Lung microvascular endothelial cell (primary cell): ENCODE measurements at places on chromosomes 1 and 21. TPM values are rescaled to one million over a fixed set of nuclear protein-coding genes. Genes with fewer than 3 reads are reported as not detected.

DNA sequence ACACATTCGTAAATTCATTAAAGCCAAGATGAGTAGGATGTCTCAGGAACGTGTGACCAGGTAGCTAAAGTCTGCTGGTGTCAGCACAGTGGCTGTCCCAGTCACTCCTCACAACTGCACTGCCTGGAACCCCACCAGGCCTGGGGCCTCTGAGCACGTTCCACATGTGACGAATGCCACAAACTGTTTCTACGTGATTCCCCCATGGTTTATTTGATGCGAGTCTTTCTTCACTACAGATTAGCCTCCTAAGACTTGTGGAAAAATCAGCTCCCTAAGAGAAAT is 33.2 kb downstream of the PRDM15 start:
- no peak for DNase-seq

DNA sequence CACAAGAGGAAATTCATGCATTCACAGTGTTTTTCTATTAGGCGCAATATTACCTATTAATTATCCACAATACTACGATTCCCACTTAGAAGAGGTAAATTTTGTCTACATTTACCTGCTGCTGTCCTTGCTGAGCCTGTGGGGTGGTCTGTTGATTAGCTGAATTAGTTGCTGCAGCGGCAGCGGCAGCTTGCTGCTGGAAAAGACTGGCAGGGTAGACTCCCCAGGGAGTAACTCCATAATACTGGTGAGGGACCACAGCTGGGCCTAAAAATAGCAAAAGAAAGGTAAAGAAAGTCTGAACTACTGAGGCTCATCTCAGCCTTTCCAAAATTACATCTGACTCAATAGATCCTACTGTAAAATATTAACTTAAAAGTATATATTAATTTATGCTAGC is 66.0 kb upstream of the SDC3 start:
- no peak for DNase-seq

- DNase-seq, result no peak
Observed at GRCh38 chr1:180280617-180281016, 50.6 kb downstream of the LHX4 start.

DNA sequence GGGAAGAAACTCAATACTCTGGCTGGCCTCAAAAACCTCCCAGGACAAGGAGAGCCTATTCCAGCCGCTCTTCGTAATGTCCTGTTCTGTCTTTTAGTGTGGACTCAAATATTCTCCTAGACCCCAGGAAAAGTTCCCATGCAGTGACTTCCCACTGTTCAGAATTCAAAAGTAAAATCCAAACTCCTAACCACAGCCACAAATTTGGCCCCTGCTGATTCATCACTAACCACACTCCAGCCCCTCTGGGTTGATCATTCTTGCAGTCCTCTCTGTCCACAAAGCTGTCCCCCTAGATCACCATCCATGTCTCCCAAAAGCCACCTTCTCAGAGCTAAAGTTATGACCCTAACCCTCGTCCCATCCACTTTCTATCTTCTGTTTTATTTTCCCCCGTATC is 5.1 kb downstream of the CTNNBIP1 start:
- no peak for DNase-seq

GRCh38 chr1:174964972-174965361 is 34.8 kb upstream of the CACYBP start:
- DNase-seq, result no peak

DNA sequence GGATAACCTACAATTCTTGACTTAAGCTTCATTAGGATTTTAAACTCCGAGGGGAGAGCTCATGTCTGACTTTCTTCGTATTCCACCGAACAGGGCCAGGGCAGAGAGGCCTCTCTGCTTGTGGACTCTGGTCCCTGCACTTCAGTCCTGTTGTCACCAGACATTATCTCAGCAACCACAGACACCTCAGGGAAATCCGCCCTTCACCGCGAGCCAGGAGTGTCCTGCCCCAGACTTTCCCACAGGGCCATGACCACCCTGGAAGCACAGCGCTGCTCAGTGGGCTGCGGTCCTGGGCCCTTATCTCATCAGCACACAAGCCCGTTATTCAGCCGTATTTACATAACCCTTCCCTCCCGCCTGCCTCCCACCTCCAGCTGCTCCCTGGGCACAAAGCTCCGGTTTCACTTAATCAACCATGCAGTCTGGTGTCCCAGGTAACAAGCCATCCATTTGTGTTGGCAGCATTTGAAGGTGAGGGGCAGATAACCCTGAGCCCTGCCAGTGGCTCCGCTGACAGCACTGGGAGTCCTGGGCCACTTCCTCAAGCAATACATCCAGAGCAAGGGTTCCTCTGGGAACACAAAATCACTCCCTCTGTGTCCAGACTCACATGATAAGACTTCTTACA is 122.8 kb upstream of the RAB4A start:
- DNase-seq, result peak; percentile 68

DNA sequence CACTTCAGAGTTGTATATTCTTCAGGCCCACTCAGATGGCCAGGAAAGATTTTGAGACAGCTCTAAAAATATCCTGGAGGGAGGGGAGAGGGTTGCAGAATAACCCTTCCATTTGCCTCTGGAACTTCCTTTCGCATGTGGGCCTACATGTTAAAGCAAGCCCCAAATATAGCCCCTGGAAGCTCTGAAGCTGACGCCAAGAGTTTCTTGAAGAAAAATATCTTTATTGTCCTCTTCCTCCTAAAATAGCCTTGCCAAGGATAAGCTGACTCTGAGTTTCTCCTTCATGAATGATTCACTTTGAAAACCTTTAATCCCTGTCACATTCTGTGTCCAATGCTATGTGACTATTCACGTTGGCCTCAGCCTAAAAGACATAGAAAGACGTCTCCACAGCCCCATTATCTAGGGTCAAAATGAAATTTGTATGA is 6.4 kb downstream of the C1orf116 start:
- DNase-seq, result no peak

- DNase-seq, result no peak
Observed at GRCh38 chr1:233057836-233058235, 107.4 kb downstream of the NTPCR start.

GRCh38 chr1:33984906-33985565 is 121.2 kb downstream of the HMGB4 start:
- DNase-seq, result no peak

DNA sequence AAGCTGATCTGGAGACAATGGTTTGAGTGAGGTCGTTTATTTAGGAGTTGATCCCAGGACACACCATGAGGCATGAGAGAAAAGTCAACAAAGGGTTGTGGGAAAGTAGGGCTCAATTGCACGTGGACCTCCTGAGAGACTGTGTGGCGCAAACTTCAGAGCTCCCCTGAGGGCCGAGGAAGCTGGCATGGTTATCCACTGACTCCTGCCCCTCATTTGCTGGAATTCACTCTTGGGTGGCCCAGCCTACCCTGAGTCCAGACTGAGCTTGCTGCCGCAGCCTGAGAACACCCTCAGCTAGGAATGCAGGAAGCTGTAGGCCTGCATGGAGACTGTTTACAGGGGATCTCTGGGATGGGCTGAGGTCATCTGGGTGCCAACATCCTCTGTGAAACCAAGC is 301.0 kb downstream of the RWDD3 start:
- DNase-seq, result no peak

GRCh38 chr1:214193691-214194090 is 87.3 kb upstream of the SMYD2 start:
- no peak for DNase-seq

GRCh38 chr1:174217787-174218574 is 58.7 kb downstream of the RABGAP1L start:
- peak; percentile 56 for DNase-seq

DNA sequence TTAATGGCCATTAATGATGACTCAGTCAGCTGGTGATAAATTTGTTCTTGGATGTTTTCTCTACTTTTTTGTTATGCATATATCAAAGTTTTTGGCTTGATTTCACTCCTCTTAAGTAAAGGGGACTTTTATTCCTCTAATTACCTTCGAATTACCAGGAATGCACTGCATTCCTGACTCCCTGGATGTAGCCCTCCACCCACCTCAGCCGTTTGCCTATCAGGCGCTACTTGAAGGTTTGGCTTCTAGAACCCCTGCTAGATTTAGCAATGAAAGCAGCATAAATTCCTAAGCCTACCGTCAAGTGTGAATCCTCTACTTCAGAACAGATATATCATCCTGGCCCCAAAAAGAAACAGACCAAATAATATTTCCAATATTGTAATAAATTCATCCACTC is 387.8 kb upstream of the ADGRL2 start:
- DNase-seq, result no peak

DNA sequence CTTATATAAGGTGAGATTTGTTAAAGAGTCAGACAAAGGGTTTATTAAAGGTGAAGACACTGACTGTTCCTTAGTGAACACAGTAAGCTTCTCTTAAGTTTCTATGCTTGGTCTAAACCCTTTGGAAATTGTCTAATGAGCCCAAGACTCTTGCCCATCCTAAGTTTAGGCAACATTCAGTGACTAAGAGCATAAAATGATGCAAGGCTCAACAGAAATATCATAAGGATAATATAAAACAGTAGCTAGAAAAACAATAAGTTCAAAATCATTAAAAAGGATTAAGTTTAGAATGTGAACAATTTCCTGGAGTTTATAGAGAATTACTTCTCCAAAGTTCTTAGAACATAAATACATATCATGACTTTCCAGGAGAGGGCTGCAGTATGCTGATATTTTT is 108.9 kb upstream of the PDC start:
- DNase-seq, result no peak

DNA sequence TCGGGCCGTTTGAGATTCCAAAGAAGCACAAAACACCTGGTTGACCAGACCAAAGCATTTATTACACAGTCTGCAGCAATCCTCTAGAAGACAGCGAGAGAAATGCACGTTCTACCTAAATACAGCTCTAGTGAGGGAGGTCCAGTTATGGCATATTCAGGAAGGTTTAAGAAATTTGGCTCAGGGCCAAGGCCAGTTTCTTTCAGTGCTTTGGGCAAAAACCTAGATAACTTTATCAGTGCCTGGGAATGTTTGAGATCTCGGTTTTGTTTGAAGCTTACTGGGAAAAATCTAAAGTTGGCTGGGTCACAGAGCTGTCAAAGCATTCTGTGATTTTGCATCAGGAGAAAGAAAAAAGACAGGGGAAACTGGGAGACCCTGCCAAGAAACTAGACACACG is 514.0 kb upstream of the TMPRSS15 start:
- DNase-seq, result no peak

DNA sequence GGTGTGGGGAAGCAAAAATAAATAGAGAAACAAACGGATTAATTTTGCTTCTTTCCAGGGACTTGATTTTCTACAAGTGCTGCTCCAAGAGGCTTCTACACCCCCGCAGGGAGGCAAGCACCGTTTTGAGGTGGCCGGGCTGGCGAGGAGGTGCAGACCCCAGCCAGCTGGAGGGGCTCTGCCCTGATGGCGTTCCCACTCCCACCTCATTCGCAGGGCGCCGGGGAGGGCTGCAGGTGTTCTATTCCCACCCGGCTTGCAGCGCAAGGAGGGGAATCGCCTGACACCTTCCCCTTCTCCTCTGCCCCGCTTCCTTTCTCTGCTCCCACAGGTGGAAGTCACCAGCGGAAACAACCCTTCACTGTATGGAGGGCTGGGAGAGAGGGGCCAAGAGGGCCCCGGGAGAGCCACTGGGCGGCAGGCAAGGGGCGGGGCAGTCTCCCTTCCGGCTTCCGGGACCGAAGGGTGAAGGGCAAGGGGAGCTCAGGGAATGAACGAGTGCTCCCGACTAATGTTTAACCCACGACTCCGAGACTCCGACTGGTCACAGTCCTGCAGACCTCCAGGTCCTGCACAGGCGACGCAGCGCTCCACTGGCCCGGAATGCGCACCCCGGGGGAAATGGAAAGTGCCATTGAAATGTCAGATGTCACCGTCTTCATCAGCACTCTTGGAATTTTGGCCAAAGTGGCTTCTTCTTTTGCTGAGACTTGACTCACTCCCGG is 29.1 kb downstream of the TEX35 start:
- DNase-seq, result peak; percentile 11

DNA sequence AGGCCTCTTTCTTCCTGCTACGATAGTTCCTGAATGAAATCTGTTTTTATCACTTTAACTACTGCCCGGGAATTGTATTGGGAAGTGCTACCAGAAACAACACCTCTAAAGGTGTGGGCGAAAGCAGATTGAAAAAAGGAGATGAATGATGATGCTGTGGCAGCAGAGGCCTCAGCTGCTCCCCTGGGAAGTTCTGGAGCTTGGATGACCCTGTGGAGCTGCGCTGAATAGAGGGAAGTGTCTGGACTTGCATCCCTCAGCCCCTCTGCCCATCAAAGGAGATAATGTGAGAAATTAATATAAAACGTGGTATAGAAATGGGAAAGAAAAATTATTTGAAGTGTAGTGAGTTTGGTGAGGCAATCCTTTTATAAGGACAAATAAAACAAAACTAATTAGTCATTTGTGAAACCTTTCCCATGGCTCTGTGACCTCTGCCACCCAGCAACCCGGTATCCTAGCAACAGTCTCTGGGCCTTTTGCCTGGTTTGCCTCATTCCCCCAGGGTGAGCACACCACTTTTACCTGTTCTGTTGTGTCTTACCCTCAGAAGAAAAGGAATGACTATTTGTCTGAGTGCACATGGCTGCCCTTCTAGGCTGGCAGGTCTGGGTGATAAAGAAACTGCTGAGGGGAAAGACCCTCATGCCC is 21.3 kb downstream of the OVAAL start:
- DNase-seq, result no peak

DNA sequence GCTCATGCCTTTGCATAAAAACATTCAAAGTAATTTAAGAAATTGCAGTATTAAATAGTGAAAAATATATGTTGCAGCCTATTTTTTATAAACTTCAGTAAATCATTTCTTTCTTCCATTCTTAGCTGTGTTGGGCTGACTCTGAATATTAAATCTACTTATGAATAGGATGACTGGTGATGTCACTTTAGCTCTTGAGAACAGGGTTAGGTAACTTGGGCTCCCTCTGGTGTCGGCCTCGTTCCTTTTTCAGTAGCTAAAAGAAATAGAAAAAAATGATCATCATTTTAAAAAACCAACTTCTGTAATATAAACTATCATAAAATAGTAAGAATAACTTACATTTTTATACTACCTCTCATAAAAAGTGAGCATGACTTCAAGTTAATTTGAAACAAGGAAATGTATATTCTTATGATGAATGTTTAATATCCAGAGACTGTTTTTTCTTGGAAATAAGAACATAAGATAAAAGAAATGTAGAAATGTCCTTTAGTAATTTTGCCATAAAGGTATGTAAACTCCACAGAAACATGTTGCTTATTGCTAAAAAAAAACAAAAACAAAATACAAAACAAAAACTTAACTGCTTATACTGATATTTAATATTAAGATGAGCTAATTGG is 26.8 kb upstream of the NCAM2 start:
- DNase-seq, result peak; percentile 18

The SELL gene
- under 0.01 and 0.22 TPM in 2 replicates for total RNA-seq

The MIXL1 gene
- under 0.01 TPM in 1 of 2 replicates, not detected in the other for total RNA-seq

The FCER1G gene
- not detected in 2 replicates for total RNA-seq

The SUSD4 gene
- total RNA-seq, result 0.20 and 0.44 TPM in 2 replicates

The LCE3D gene
- not detected in 2 replicates for total RNA-seq
